HuH-7 (cell line): ENCODE measurements at places on chromosomes 4 and X.

- DNase-seq: no peak
Observed at GRCh38 chr4:11341337-11342043, 87.2 kb downstream of the HS3ST1 start.

DNA sequence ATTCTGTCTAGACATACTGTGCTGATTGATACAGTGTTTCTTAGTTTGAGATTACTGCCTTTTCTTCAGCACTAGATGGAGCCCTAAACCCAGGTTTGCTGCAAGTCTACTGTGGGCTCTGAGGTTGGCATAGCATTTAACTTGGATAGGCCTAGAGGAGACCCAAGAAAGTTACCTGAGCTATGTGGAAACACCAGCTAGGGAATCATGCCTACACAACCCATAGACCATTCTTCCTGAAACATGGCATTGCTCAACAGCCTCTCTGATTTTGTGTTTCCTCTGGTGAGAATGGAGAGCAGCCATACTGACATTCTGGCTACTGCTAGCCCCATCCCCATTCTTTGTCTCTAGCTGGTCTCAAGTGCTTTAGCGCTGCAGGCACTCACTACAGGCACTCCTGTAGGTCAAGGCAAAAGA lies 287.7 kb upstream of the PCDH18 start:
- DNase-seq: peak; percentile 5

DNA sequence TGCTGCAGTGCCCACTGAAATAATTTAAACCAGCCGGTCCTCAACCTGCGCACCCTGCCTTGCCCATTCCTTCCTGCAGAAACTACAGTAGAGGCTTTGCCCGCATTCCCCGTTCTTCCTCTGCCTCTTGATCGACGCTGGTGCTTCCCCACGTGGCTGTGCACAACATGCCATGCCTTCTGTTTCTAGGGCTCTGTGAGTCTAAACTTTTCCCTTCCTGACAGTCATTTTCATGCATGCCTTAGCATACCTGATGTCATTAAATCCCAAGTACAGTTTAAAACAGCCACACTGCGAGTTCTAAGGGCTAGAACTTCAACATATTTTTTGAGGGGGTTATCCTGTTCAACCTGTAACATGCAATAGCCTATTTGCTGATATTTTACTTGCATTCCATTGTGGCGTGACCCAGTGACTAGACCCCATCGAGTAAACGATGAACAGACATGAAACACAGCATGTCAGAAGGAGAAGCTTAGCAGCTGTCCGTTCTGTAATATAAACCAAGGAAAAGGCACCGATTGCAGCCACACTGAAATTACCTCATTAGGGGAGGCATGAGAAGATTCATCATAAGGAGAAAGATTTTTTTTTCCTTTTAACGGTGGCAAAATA lies 232.5 kb downstream of the ARHGAP10 start:
- DNase-seq: no peak

DNA sequence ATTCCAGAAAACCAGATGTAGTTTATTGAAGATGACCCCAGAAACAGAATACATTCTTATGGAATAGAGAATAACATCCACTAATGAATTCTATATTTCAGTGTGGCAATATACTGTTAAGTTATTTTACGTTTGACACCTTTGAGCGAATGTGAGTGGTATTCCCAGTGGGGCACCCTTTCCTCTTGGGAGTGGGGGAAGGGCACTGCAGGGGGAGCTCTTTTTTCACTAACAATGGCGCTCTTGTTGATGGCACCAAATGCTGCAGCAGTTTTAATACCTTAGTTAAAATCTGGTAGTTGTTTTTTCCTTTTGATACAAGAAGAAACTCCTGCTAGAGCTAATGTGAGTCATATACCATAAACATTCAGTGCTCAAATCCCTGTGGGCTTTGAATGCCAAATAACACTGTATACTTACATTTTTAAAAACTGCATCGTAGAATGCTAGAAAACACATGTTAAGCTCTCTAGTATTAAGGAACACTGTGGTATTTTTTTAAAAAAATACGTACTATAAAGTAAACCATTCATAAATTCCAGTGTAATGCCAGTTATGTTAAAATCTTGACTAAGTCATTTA lies 178.5 kb downstream of the DCHS2 start:
- no peak for DNase-seq

DNA sequence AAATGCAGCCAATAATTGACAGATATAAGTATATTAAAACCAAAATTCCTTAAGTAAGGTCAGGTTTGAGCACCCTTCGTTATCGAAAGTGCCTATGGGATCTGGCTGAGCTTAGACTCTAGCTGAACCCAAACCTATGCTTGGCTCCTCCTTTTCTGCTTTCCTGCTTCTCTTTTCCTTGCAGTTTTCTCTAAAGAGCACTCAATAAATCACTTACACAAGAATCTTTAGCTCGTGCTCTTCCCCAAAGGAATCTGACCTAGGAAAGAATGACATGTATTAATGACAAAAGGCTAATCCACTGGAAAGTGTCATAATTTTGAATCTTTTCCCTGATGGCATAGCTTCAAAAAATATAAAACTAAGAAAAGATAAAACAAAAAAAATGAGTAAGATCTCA lies 282.7 kb downstream of the DKK2 start:
- DNase-seq: no peak

GRCh38 chrX:111339212-111339611 lies 68.9 kb upstream of the CAPN6 start:
- DNase-seq: no peak

- DNase-seq: no peak
Observed at GRCh38 chrX:12986886-12987285, 12.0 kb downstream of the TMSB4X start.

DNA sequence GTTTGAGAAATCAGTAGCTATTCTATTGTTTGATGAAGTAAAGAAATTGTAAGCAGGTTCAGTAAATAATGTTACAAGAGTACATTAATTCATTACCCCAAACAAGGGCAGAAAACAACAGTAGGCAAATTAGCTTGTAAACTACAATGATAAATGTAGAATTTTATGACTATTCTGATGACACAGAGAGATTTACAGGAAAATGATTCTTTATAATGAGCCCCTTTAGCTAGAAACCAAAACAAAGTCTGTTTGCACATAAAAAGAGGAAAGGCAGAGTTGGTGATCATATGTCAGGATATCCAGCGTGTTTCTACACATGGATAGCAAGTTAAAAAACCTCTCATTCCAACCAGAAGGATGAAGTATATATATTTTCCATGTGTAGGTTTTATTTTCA lies 204.8 kb downstream of the CFAP299 start:
- DNase-seq: no peak

DNA sequence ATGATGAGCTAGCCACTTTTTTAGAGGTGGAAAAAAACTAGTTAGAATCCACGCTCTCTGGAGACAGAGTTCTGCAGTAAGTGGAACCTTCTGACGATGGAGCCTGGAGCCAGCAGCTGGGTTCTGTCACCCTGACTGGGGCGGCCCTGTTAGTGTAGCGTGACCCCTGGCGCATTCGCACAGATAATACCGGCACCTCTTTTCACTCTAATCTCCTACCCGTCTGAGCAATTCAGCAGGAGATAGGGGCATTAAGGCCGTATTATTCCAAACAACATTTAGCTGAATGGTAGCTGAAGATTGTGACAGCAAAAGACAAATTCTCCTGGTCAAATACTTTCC lies 292.6 kb downstream of the FBXO8 start:
- DNase-seq: no peak
